ENCODE measurements at places on chromosomes 7 and 10. TPM values are rescaled to one million over a fixed set of nuclear protein-coding genes. Genes with fewer than 3 reads are reported as not detected.
A peak's percentile ranks its signal among the peaks of the same experiment; 100 is the strongest.

Gene EPO
- total RNA-seq: not detected

Gene WNT8B
- total RNA-seq: not detected

Gene ACSL5
- total RNA-seq: 76.0 TPM

GRCh38 chr10:77299320-77299719, 338.3 kb downstream of the KCNMA1 start:
- no peak for DNase-seq
- H3K36me3 ChIP-seq: no peaks in the 10 kb centered on the region
- H3K27ac ChIP-seq: no peak overlapping the region
- no peak overlapping the region for H3K4me3 ChIP-seq
- peaks cover 14% of the 10 kb centered on the region for H3K4me1 ChIP-seq
- H3K27me3 ChIP-seq: no peaks in the 10 kb centered on the region

DNA sequence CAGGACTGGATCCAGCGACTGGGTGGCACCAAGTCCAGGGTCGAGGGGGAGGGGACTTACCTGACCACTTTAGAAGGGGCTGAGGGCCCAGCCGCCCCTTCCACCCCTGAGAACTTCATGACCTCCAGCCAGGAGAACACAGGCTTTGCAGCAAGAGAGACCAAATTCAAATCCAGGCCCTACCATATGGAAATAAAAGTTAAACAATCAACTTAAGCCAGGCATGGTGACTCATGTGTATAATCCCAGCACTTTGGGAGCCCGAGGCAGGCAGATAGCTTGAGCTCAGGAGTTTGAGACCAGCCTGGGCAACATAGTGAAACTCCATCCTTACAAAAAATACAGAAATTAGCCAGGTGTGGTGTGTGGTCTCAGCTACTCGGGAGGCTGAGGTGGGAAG, 61.9 kb downstream of the COL13A1 start:
- H3K36me3 ChIP-seq: no peaks in the 10 kb centered on the region
- H3K4me1 ChIP-seq: peaks cover 5% of the 10 kb centered on the region
- no peak overlapping the region for H3K27ac ChIP-seq
- no peak for DNase-seq

DNA sequence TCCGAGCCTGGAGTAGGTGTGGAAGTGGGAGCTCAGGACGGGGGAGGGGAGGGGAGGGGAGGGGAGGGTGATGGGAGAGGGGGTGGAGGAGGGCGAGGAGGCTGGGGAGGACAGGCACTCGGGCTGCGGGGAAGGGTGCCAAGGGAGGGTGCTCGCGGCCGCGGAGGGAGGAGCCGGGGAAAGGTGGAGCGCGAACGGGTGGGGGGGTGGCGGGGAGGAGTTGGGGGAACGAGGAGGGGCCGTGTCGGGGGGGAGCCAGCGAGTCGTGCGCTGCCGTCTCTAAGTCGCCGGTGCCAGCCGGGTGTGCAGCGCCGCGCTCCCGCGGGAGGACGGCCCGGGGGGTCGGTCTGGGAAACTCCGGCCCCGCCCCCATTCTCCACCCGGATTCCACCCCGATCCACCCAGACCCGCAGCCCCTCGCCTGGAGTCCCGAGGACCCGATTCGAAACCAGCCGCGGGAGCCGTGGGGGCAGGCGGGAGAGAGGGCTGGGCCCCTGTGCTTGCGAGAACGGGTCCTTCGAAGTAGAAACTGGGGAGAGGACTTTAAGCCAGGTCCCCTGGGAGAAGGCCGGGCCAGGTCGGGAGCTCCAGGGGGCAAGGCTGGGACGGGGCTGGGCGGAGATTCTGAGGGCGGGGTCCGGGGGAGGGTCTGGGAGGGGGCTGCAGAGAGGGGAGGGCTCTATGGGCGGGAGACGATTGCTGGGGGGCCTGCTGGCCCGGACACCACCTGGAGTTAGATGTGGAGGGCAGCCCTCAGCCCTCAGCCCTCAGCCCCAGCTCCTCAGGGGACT, at the start of gene ZNF467:
Gene ZNF467 (minus strand): TSS at position 143 of the 791 bp plus-strand sequence. CDS start 2,556 bp downstream, outside the sequence.
- peaks cover 4% of the 10 kb centered on the region for H3K36me3 ChIP-seq
- H3K27me3 ChIP-seq: no peaks in the 10 kb centered on the region
- peak within 1 kb of the TSS; percentile 78 for H3K4me3 ChIP-seq
- peaks cover 22% of the 10 kb centered on the region for H3K4me1 ChIP-seq
